ENCODE measurements at places on chromosomes 5 and 9. TPM values are rescaled to one million over a fixed set of nuclear protein-coding genes. Genes with fewer than 3 reads are reported as not detected.

F2RL1 gene
- 9.4 TPM for total RNA-seq

DYNC2I2 gene
- 37.1 TPM for total RNA-seq

DMRT2 gene
- total RNA-seq = not detected

C5orf58 gene
- not detected for total RNA-seq

GDA gene
- total RNA-seq = not detected

SLC1A1 gene
- total RNA-seq = 3.9 TPM

ARHGEF37 gene
- total RNA-seq = 0.28 TPM

RIC1 gene
- 68.6 TPM for total RNA-seq

CBY3 gene
- total RNA-seq = 0.18 TPM

DNA sequence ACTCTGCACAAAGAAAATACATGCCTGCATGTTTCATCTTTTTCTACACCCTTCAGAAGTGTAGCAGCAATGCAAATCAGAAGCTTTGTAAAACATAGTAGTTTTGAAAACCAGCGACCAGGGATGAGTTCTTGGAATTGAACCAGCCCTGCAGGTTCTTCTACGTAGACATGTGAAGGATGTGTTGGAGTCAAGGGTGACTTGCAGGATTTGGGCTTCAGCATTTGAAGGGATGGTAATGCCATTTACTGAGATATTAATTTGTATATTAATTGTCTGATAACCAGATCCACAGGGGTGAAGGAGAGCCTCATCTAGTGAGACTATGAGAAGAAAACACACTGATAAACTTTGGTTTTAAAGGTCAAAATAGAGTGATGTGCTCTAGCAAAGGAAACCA, 72.4 kb downstream of the KIAA1958 start:
- no peak for DNase-seq

- DNase-seq = peak; percentile 37
These were observed 43.4 kb downstream of the LRRTM2 start for GRCh38 chr5:138831703-138832102.

- DNase-seq = no peak
These were observed 224.1 kb upstream of the RIOK2 start for GRCh38 chr5:97406946-97407676.

- DNase-seq = no peak
These were observed 1.3 kb downstream of the GPR150 start for GRCh38 chr5:95620870-95621838.

DNA sequence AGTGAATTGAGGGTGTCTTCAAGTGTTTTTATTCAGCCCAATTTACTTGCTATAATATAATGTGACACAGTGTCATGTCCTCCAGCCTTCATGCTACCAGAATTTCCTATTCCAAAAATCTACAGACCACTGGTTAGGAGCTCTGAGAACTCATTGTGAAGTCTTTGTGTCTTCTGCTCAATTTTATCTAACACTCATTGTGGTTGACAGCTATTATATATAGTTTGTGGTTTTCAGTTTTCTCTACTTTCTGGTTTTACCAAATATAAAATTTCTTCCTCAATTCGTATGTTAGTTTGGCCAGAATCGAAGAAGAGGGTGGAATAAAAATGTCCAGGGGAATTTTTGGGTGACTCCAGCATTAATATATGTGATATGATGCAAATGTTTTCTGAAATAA, 509.3 kb upstream of the NUDT12 start:
- DNase-seq = no peak

- no peak for DNase-seq
These were observed 47.0 kb downstream of the RASEF start for GRCh38 chr9:83015897-83016296.

DNA sequence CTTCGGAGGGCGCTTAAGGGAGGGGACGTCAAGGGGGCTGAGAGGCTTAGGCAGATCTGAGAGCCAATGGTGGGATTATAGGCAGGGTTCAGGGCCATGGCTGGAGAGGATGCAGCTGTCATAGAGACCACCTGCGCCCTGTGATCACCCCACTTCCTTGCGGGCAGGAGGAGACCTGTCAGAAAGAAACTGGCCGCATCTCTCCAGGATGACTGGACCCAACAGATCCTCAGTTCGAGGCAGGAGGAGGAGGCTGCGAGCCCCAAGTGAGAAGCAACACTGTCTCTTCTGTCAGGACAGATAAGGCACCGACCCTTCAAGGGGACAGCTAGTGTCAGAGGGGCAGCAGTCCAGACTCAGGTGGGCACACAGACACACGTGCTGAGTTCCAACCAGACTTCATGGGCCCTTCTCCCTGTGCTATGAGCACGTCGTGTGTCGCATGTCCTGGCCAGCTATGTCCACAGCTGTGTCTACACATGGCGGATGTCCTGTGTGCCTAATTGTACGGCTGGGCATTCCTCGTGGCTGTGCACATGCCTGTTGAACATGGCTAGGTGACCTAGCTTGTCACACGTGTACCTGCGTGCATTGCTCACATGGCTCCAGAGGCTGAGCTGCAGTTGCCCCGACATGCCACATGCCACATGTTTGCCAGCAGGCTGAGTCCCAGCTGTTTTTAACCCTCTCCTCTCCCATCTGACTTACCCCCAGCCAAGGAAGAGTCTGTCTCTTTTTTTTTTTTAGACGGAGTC, 583 bp upstream of the AQP3 start:
- DNase-seq = no peak

DNA sequence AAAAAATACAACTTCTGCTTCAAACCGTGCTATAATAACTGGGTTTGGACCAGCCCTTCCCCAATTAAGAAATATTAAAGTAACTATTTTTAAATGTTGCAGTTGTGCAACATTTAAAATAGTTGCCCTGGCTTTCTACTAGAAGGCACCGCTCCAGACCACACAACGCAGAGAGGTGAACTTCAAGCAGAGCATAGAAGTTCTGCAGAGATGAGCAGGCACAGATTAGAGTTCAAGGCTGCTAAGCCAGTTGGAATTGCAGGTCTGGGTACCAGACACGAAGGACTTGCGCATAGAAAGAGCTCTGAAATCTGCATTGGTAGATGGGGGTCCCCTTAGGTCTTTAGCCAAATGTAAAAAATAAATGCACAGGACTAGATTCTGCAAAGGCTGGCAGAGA, 58.7 kb upstream of the GALNT10 start:
- DNase-seq = no peak

GRCh38 chr5:88954511-88954910, 71.5 kb upstream of the MEF2C start:
- DNase-seq = no peak

DNA sequence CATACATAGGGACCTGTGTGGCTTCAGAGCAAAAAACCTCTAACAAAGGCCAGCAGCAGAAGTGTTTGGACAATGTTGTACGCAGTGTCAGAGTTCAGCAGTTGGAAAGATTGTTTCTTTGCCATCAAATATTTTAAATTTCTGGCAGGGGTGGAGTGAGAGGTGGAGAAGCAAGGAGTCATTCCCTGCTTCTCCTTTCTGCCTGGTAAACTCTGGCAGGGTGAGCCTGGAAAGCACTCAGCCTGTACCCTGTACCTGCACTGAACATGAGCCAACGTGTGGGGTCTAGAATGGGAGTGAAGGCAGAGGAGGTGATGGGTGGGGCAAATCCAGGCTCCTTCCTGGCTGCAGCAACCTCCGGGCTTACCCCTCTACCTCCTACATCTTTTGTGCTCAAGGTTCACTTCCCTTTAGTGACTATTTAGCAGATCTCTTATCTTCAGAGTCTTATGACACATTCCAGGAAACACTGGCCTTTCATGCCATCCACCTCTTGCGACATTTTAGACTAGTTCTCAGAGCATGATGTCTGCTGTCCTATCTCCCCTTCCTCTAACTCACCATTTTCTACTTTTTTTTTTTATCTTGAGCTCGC, 445.0 kb upstream of the PIK3R1 start:
- DNase-seq = no peak

GRCh38 chr9:125987420-125987819, 240.2 kb downstream of the PBX3 start:
- no peak for DNase-seq

DNA sequence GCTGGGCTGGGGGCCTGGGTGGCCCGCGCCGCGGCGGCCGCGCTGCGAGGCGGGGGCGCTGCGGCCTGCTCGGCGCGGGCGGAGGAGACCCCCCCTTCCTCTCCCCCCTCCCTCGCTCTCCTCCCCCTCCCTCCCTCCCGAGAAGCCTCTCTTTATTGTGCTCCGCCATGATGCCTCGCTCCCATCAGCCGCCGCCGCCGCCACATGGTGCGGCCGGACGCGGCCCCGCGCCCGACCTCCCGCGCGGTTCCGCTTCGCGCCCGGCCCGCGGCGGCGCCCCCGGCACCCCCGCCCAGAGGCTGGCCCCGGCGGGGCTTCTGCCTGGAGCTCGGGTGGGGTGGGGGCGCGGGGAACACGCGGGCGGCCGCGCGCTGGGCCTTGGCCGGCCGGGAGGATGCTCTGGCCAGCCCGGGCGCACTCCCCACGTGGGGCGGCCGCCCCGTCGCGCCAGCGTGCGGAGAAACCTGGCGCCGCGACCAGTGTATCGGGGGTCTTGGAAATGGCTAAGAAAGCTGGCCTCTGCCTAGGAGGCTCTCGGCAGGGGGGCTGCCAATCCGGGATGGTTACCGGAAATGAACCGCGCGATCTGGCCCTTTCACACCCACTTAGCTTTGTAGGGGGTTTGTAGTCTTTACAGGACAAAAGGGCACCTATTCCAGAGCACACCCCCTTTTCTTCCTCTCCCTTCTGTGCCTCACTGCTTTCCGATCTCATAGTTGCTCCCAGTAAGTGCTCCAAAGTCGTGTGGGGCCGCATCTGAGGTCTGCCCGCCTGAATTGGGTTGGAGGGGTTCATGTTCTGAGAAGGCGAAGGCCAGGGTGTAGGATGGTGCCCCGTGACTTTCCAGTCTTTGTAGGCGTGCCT, 1.0 kb downstream of the SET start:
- DNase-seq = peak; percentile 37

DNA sequence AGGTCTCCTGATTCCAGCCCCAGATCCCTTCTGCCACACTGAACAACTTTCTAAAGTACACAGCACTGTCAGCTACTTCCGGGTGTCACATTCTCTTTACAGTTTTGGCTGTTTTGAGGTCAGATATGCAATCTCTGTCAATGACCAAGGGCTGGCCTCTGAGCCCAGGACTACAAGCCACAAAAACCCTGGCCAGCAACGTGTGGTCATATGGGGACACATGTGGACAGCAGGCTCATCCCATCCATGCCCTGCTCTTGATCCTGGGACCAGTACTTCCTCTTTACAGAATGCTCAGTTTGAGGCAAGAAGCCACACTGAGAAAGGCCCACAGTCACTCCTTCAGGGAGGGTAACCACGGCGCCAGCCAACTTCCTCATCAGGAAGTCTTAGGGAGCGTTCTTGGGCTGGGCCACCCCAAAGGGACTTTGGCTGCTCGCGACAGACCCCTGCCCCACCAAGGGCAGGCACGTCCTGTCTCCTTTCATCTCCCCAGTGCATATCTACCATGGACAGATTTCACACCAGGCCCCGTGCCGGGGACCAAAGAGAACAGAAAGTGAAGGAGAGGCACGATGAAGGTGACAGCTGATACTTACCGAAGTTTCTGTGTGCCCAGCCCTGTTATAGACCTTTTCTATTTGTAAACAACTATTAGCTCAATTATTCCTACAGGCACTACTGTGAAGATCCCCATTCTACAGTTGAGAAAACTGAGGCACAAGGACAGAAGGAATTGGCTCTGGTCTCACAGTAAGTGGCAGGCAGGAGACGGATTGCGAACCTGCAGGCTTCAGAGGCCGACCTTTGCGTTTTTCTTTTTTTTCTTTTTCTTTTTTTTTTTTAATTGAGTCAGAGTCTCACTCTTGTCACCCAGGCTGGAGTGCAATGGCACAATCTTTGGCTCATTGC, 37.3 kb downstream of the STK10 start:
- DNase-seq = peak; percentile 24

GRCh38 chr5:57531333-57531732, 48.7 kb upstream of the ACTBL2 start:
- DNase-seq = no peak

- no peak for DNase-seq
These were observed 167.4 kb downstream of the ELAVL2 start for GRCh38 chr9:23658376-23659258.

DNA sequence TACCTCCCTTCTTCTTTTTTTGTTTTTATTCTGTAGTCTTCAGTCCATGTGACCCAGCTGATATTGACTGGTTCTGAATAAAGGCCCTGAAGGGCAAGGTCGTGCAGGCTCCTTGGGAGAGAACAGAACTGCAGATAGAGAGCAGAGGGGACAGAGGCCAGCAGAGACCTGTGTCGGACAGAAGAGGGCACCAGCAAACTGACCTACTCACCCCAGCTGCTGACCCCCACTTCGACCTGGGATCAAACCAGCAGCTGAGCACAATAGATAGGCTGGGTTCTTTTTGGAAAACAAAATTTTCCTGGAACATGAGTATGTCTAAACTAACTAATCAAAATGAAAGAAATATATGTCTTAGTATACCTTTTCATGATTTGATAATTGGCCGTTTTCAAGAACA, 695.1 kb downstream of the NR2F1-AS1 start:
- no peak for DNase-seq

DNA sequence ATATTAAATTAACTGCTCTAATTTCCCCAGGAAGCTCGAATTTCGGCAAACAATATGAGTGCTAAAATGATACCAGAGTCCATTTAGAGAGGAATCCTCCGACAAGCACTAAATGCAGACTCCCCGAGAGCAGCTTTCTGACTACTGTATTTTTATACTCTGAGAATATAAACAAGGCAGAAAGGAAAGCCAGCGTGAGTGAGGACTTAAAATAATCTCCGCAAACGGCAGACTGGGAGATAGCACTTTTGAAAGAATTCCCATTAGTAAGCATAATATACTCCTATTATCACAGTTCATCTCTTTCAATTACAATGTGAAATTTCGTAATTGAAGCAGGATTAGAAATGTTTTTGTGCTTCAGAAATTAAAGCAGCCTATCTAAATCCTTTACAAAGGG, 269.4 kb upstream of the PANK3 start:
- DNase-seq = no peak

DNA sequence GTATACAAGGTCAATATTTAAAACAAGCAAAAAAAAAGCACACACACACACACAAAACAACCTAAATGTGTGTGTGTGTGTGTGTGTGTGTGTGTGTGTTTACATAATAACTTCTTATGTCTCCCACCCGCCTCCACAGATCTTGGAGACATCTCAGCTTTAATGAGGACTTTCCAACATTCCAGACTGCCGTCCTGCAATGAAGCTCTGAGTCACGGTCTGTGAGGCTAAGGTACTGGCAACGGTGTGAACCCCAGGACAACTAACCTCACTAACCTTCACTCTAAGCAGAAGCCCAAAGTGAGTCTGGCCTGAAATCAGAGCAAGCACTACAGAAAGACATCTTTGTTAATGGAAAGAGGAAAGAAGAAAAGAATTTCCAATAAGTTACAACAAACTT, 22.3 kb downstream of the ZNF474 start:
- DNase-seq = peak; percentile 80

GRCh38 chr5:67431191-67431590, 234.6 kb upstream of the CD180 start:
- DNase-seq = no peak

GRCh38 chr5:40775085-40775845, 19.5 kb upstream of the TTC33 start:
- no peak for DNase-seq

- peak; percentile 85 for DNase-seq
These were observed 586 bp upstream of the MTAP start for GRCh38 chr9:21801683-21802417.
